ENCODE measurements at places on chromosomes 3 and 15.
A peak's percentile ranks its signal among the peaks of the same experiment; 100 is the strongest.

GRCh38 chr3:16789344-16790120 lies 95.2 kb upstream of the PLCL2 start:
- DNase-seq, result no peak

DNA sequence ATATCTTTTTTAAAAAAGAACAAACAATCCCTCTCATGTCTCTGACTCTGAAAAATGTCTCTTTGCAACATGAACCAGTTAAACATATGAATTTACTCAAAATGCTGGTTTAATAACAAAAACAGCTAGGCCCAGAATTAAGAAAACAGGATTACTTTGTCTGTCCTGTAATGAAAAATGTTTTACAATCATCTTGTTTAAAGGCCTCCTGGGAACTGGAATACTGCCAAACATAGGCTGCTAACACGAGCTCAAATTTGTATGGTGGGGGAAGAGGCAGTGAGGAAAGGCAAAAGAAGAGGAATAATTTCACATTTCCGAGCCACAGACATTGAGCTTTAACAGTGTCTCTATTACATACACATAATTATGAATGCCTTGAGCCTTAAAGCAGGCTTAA lies 61.7 kb upstream of the PPIB start:
- peak; percentile 39 for DNase-seq

- DNase-seq, result no peak
Observed at GRCh38 chr15:81334768-81335435, 11.0 kb upstream of the STARD5 start.

DNA sequence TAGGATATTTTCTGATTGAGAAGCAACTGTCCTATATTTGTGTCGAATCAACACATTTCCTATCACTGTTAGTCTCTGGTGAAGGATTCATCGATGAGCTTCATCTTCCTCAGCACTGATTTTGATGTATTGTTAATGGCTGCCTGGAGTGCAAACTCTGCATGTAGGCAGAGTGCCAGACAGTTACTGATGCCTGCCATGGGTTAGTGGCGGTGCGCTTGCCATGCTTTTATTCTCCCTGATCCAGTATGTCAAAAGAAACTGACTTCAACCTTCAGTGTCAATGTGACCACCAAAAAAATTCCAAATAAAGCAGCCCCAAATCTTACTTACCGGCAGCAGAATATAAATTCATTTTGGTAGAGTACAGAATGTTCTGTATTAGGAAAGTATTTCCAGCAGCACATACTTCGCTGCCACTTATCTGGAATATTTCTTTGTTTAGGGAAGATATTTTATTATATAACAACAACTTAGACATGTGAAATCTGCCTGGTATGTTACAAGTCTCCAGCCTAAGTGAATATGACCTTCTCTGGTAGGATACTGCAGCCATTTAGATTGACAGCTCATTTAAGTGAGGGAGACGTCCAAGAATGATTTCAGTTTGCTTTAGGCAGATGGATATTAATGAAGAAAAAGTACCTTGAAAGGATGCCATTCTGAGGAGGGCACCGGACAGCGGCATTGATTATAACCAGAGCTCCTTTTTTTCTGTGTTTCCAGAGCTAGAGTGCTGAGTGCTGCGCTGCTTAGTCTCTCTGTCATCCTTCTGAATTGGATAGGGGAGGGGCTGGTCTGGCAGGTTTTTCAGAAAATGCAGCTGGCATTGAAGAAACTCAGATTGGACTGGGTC lies 59.9 kb downstream of the ARHGEF26 start:
- DNase-seq, result no peak

DNA sequence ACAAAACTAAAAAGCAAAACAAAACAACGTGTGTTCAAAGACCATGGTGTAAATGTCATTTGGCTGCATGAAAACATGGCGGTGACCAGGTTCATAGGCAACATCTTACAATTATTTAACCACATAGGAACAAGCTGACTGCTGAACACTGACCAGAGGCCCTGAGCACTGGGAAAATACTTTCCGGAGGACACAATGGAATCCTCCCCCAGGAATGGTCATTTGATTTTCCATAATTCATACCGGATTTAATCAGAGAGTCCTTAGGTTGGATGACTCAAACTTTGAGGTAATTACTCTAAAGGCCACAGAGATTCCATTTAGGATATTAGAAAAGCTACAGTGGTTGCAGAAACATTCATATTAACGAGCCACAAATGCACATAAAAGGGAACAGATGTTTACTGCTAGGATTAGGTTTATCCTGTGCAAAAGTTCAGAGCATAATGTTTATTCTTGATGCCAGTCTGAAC lies 254.7 kb downstream of the NR1D2 start:
- no peak for DNase-seq

DNA sequence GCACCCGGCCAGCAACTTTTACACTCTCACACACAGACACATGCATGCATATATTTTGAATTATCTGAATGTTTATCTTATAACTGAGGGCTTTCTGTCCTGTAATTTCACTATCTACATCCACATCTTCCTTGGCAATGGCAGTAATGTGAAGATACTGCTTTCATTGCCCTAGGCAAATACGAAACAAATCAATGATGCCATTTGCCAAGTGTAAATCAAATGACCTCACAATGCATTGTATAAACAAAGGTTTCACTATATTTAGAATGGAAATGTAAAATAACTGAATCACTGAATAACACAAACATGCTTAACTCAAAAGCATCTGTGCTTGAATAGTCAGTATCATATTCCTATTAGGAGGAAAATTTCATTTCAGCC lies 455.6 kb downstream of the TBL1XR1 start:
- DNase-seq, result no peak

- DNase-seq, result no peak
Observed at GRCh38 chr3:117629505-117629904, 919.9 kb downstream of the TUSC7 start.

- DNase-seq, result no peak
Observed at GRCh38 chr15:80264031-80264430, 12.0 kb upstream of the CTXND1 start.

DNA sequence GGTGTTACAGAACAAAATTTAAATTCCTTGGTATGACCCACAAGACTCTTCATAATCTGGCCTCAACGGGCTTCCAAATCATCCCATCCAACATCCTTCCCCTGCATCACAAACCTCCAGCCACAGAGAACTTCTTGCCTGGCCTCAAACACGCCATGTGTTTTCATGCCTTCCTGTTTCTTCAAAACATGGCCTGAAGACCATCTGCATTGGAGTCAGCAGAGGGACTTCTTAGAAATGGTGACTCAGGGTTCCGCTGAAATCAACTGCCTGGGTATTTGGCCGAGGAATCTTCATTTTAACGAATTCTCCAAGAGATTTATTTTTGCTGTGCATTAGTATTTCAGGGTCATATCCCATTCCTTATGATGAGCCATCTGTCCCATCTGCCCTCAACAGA lies 138.1 kb upstream of the RAP2B start:
- DNase-seq, result no peak

GRCh38 chr3:61560517-61561373 lies 626 bp upstream of the PTPRG start:
- DNase-seq, result no peak

GRCh38 chr3:43953814-43954692 lies 263.3 kb downstream of the ABHD5 start:
- no peak for DNase-seq

DNA sequence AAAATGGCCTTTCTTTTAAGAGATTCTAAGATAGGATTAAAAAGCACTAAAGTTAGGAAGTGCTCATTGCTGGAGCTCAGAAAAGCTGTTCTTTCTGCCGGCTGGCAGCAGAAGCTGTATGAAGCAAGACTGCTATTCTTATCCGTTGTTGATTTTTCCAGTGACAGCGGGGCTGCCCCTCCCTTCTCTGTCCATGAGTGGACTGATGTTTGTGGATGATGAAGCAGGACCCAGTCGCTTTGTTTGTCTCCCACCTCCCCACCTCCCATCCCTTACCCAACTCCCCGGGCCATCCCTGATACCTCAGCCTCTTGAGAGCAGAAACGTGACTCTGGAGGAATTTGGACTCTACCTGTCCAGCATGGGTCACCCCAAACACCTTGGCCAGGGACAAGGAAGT lies 10.3 kb upstream of the MUSTN1 start:
- DNase-seq, result no peak

DNA sequence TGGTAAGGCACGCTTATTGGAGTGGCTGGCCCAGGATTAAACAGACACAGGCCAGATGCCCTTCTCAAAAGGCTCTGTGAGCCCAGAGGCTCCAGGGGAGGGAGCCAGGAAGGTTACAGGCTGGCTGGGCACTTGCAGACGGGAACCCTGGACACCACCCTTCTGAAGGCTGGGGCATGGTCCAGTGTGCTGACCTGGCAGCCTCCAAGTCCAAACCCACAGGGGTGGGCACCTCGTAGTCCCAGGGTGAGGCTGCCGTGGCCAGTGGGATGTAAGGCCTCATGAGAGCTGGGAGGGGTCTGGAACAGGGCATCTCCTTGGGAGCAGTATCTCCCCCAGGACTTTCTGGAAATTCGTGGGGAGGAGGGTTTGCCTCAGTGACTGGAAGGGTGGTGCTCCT lies 19.6 kb downstream of the EFCC1 start:
- DNase-seq, result no peak

- no peak for DNase-seq
Observed at GRCh38 chr3:41682996-41683395, 278.9 kb downstream of the ULK4 start.

- DNase-seq, result no peak
Observed at GRCh38 chr3:38980938-38981337, 70.8 kb downstream of the SCN11A start.

Measured in hematopoietic multipotent progenitor cell treated with erythropoietin and hydrocortisone succinate and interleukin-3 and kit ligand, for 15 days (in vitro differentiated cells).